Right lobe of liver (tissue), 6 donors: ENCODE measurements at places on chromosomes 4 and X. TPM values are rescaled to one million over a fixed set of nuclear protein-coding genes. Genes with fewer than 3 reads are reported as not detected.

ADRA2C gene
- 0.65 TPM for total RNA-seq

RIBC1 gene
- 0.39 TPM for total RNA-seq

NLGN4X gene
- total RNA-seq = 1.2 TPM

SERTM2 gene
- 10.4 TPM for total RNA-seq

HPGD gene
- total RNA-seq = 96.9 TPM

FAM9C gene
- total RNA-seq = not detected

MAGEB2 gene
- total RNA-seq = not detected

DNA sequence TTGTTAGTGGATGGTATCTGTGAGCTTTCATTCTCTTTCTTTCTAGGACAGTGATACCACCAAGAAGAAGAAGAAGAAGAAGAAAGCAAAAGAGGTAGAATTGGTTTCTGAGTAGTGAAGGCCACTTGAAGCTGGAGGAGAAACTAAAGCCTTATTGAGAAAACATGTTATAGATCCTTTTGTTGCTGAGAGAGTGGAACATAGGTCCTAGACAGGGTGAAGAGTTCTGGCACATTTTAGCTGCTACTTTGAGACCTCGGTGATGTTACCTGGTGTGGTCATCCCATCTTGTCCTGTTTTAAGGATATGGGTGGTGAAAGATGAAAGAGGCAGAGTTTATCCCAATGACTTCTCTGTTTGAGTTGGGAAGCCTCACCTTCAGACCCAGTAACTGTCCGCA is 14.1 kb downstream of the DKC1 start:
- DNase-seq = no peak

GRCh38 chr4:113826421-113826820 is 64.9 kb upstream of the CAMK2D start:
- DNase-seq = peak; percentile 45

- no peak for DNase-seq
These were observed 93.1 kb downstream of the PCDH19 start for GRCh38 chrX:100316987-100317386.

GRCh38 chrX:1466971-1467561 is 14.4 kb upstream of the ASMTL start:
- DNase-seq = no peak

DNA sequence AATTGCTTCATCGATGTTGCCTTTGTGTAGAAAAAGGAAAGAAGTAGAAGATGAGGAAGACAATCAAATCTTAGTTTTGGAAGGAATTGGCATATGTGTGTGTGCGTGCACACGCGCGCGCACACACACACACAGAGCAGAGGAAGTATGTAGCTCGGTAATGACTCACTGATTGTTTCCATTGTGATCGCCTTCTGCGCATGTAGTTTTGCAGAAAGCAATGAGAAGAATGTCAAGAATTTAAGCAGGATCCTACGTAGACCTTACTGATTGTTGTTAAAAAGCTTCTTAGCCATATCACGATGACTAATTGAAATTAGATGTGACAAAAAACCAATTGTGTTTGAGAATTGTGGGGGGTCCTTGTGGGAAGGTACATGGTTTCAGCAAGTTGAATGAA is 12.8 kb upstream of the LIMCH1 start:
- no peak for DNase-seq

DNA sequence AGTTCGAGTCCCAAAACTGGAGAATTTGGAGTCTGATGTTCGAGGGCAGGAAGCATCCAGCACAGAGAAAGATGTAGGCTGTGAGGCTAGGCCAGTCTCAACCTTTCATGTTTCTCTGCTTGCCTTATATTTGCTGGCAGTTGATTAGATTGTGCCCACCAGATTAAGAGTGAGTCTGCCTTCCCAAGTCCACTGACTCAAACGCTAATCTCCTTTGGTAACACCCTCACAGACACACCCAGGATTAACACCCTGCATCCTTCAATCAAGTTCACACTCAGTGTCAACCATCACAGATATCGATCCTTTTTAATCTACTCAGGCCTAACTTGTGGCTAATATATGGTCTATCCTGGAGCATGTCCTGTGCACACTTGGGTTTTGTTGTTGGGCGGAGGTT is 18.0 kb upstream of the MAEA start:
- no peak for DNase-seq

DNA sequence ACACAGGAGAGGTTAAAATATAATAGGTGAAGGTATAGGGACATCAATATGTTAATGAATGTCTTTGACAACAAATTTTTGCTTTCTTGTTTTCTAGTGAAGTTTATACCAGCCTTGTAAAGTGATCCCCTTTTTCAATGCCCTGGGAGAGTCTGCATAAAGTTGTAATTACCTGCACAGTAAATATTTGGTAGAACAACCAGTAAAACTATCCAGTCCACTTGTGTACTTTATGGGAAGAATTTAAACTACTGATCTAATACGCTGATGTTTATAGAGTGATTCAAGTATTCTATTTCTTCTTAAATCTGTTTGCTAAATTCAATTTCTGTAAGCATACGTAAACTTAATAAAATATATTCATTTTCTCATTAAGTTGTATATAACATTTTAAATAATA is 103.3 kb downstream of the GPM6A start:
- DNase-seq = no peak

DNA sequence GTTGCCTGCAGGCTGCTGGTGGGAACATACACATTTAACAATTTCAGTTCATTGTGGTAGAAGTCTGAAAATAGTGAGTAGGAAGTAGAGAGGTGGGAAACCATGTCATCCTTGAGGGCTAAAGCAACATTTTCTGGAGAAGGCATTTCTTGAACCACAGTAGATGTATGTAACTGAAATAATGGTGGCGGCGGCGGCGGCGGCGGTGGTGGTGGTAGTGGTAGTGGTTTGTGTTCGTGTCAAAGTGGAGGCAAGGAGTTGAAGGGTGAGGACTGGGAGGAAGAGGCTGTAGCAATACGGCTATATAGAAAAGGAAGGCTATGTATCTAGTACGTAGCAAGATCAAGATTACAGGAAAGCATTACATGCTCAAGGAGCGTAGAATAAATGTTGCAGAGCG is 1381.6 kb upstream of the TENM3 start:
- DNase-seq = no peak
